H1 (cell line): ENCODE measurements at places on chromosomes 4 and X. TPM values are rescaled to one million over a fixed set of nuclear protein-coding genes. Genes with fewer than 3 reads are reported as not detected.

DNA sequence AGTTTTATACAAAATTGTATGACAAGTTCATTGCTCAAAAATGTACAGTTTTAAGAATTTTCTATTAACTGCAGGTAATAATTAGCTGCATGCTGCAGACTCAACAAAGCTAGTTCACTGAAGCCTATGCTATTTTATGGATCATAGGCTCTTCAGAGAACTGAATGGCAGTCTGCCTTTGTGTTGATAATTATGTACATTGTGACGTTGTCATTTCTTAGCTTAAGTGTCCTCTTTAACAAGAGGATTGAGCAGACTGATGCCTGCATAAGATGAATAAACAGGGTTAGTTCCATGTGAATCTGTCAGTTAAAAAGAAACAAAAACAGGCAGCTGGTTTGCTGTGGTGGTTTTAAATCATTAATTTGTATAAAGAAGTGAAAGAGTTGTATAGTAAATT is 131.0 kb downstream of the TET2 start:
- no peak for DNase-seq

- DNase-seq = no peak
These were observed 1811.6 kb downstream of the ARAP2 start for GRCh38 chr4:34432706-34433105.

DNA sequence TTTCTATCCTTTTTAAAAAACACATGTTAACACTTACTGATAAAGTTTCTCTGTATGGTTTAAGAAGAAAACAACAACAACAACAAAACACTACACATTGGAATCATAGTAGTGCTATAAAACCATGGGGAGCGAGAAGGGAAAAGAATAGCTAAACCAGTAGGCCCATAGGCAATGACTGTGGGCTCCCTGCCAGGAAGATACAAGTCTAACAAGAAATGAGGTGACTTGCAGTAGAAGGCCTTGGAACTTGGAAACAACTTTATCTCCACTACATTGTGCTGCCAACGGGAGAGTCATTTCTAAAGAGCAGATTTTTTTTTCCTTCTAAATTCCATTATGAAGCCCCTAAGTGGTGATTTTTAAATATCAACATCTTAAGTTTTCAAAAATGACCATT is 78.0 kb downstream of the GPC4 start:
- no peak for DNase-seq

GRCh38 chrX:9650091-9650490 is 115.6 kb downstream of the GPR143 start:
- DNase-seq = no peak

DNA sequence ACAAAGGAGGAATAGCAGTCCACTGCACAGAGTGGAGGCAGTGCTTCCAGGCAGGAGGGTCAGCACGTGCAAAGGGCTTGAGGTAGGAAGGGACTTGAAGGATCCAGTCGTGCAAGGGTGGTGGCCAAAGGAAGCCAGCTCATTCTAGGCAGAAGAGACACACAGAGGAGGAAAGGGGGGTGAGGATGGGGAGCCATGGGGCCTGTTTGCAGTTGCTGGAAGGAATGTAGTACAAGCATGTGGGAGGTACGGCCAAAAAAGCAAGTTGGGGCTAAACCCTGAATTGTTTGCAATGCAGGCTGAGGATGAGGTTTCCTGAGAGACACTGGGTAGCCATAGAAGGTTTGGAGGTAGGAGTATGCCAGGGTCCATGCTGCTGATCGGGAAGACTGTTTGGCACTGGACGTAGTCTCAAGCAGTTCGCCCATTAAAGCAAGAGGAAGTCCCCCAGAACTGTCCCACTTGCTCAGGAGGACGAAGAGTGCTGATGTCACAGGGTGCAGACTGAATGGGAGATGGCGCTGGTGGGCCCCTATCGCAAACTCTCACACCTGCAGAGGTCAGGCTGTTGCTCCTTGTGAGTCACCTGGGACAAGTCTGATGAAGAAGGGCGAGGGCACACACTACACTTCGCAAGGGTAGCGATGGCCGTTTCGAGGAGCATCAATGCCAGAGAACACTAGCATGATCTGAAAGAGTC is 9.1 kb upstream of the MAN2B2 start:
- DNase-seq = no peak

DNA sequence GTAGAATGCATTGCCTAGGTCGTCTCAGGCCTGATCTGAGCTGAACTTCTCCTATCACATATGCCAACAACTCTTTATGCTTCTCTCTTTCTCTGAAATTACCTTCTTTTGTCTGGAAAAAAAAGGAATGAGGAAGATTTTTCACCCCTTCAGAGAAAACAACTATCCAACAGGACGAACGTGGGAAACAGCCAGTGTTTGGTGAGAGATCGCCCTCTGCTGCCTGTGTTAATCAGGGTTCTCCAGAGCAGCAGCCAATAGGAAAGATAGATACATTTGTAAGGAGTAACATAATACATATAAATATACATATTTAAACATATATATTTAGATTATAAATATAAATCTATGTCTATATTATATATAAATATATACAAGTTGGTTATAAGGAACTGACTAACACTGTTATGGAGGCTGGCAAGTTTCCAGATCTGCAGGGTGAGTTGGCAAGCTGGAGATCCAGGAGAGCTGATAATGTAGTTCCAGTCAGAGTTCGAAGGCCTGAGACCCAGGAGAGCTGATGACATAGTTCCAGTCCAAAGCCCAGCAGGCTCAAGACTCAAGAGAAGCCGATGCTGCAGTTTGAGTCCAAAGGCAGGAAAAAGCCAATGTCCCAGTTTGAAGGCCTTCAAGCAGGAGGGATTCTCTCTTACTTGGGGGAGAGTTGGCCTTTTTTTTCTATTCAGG is 13.3 kb downstream of the CETN2 start:
- no peak for DNase-seq

DNA sequence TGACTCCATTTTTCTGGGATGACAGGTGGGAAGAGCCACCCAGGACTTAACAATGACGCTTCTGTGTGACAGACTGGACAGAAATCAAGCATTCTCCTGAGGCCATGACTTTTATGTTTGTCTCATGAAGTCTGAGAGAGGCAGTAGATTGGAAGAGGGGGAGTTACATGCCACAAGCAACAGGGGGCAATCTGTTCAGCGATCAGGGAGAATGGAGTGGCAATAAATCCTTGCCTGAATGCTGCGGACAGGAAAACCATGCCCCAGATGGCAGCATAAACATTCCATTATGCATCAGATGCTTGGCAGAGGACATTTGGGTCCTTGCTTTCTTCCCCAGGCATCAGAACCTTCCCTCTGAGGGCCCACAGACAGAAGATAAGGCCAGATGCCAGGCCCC is 312.4 kb upstream of the DIPK2B start:
- no peak for DNase-seq

GPR50 gene
- total RNA-seq = 1.6 TPM in 2 replicates

GRCh38 chr4:187724456-187724855 is 271.1 kb upstream of the ZFP42 start:
- DNase-seq = no peak

DNA sequence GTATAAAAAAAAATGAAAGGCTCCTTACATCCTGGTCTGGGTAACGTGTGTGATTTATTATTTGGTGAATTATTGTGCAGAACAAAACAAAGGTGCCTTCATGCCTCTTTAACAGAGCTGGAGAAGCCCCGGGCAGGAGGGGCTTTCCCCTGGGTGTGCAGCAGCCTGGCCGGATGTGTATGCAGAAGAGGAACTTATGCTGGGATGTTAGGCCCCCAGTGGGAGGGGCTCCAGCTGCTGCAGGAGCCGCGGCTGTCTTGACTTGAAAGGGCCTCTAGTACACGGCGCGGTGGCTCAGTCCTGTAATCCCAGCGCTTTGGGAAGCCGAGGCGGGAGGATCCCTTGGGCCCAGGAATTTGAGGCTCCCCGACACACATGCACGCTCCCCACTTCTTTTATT is 16.0 kb downstream of the CCNQ start:
- DNase-seq = no peak

GRCh38 chr4:156832886-156833285 is 138.7 kb downstream of the PDGFC start:
- no peak for DNase-seq
